Panc1 (cell line): ENCODE measurements at places on chromosomes 4 and X.

DNA sequence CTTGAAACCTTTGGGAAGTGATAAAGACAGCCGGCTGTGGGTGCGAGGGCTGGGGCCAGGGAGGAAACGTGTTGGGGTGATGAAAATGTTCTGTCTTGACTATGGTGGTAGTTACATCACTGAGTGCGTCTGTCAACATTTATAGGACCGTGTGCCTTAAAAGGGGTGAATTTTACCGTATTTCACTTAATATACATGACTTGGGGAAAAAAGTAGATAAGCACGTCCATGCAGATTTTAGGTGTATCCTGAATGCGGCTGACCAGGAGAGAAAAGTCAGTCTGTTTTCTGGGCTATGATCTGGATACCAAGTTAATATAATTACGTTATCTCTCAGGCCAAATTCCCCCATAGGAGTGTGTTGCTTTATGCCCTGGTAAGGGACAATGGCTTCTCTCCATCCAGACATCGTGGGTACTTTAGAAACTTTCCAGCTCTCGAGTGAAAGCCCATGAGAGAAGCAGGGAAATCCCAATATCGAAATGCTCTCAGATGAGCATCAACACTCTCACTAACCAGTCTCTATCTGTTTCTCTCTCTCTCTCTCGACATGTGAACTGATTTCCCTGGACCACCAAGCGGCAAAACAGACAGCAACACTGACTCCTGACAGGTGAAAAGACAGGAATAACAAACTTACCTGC lies 71.5 kb downstream of the IRF2 start:
- no peak for DNase-seq

DNA sequence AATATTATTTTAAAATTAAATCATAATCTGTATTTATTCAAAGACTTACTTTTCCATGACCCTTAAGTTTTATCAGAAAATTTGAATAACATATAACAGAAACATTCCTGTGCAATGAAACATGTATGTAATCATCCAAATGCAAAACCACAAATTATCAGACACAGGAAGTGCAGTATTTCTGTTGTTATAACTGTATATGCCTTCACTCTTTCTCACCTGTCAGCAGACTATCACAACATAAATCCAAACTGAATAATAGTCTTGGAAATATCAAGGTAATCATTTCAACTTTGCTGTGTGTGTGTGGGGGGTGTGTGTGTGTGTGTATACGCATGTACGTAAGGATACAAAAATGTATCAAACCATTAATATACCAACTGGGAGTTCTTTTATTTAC lies 285.9 kb downstream of the SLC7A11 start:
- no peak for DNase-seq

DNA sequence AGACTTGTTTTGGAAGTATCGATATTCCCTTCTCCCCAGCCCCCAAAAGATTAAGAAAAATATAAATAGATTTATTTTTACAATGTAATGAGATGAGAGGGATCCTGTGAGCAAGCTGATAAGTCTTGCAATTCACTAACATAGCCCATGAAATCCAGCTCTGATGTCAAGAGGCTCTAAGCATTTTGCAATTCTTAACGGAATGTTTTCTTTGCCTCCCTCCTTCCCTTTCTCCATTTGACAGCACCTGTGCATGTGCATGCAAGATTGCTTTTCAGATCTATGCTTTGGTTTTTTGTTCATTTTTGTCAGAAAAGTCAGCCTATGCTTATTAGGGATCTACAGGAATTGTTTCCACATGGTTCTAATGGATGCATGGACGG lies 169.9 kb downstream of the SLIT2 start:
- DNase-seq, result no peak

DNA sequence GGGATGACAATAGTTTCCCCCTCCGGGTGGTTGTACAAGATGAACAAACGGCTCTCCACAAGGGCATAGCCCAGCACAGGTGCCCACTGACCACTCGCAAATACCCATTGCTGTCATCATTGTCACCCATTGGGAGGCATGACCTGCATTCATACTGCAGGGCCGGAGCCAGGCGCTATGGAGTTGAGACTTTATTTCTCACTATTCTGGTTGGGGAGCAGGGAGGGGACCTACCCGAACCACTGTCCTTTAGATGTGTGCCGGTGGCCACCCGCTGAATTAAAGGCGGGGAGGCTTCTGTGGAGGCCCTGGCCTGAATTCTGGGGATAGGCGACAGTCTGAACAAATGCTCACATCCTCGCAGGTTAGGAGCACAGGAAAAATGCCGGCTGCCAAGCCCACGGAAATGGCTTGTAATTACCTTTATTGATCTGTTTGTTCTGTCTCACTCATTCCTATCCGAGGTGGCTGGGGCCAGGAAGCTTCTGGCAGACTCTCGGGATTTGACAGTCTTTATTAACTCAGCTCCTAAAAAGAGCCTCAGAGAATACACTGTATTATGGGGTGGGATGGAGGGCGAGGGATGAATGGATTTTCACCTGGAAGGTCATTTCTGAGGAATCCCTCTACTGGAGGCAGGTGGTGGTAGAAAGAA lies 125.1 kb upstream of the PSAPL1 start:
- no peak for DNase-seq

- no peak for DNase-seq
Observed at GRCh38 chrX:12868747-12869146, 1.9 kb downstream of the TLR7 start.

DNA sequence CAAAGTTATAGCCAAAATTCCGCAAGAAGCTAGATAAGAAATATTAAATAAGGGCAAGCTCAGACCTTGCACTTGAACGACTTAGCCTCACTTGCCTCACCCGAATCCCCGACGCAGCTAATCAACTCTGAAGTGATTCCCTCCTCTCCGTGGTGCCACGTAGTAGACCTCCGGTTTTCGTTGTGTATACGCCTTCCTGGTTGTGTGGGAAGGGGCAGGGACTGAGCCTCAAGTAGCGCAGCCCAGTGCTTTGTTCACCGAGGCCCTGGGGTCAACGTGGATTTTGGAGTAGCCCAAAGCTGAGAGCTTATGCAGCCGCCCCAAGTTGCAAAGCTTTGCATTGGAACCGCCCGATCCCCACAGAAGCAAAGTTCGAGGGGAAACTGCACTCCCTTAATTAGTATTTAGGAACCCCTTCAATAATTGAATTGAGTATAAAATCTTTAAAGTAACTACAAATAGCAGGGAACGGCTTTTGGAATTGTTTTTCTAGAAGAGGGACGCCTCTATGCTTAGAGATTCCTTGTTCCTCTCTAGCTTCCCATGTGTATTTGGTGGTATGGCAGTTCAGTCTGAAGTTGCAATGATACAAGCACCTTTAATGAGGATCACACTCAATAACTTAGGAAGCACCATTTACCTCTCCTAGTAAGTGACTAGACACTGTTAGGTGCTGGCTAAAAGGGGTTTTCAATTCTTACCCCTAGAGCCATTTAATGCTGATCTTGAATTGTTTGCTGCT lies 55.7 kb downstream of the LINC00632 start:
- no peak for DNase-seq

DNA sequence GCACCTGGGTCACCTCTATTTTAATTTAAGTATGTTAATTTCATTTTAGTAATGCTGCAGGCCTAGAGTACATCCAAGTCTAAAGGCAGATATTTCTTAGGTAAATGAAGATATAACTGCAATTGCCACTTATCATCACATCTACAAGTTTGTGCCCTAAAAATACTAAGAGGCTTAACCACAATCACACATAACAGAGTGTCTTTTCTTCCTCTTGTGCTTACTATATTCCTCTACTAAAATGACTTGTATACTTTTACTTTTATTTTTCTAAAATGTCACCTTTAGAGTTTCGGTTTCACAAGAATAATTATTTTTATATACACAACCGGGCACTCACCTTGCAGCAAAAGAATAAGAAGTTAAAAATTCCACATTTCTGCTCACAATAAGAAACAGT lies 77.9 kb downstream of the EFHC2 start:
- no peak for DNase-seq

DNA sequence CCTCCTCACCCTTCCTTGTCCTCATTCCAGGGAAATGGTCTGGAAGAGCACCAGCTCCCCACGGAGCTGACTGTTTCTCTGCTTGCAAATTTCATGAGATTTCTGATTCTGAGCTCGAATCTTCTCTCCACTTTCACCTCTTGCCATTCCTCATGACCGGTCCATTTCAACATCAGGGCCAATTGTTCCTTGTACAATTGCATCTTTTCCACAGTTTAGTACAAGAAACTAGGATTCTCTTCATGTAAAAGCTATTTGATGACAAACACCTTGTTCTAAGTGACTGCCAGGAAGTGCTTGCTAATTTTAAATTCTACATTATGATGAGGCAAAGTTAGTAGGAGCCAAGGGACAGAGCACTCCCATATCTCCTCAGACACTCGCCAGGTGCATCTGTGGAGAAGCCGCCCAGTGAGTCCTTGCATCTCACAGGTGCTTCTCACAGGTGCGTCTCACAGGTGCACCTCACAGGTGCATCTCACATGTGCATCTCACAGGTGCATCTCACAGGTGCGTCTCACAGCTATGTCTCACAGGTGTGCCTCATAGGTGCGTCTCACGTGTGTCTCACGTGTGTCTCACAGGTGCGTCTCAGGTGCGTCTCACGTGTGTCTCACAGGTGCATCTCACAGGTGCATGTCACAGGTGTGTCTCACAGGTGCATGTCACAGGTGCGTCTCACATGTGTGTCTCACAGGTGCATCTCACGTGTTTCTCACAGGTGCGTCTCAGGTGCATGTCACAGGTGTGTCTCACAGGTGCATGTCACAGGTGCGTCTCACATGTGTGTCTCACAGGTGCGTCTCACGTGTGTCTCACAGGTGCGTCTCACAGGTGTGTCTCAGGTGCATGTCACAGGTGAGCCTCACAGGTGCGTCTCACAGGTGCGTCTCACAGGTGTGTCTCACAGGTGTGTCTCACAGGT lies 3.0 kb upstream of the PDE6B start:
- no peak for DNase-seq

GRCh38 chr4:153119626-153120025 lies 84.6 kb upstream of the TRIM2 start:
- no peak for DNase-seq

- no peak for DNase-seq
Observed at GRCh38 chrX:97846228-97846627, 962.5 kb downstream of the RPA4 start.

- DNase-seq, result no peak
Observed at GRCh38 chr4:141643557-141643956, 7.2 kb downstream of the IL15 start.

DNA sequence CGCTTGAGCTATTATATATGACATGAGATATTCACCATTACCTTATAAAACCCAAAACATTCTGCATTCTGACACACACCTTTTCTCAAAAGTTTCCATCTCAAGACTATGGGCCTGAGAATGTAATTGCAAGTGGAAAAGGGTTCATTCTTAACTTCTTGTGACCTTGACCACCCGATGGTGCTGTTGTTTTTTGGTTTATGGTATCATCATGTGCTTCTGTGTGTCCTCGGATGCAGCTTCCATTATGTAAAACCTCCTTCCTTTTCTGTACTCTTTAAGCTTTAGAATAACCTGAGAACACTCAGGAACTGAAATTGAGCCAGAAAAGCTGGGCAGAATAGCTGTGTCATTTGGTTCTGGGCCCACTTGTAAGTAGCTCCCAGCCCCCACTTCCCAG lies 16.2 kb upstream of the PUDP start:
- DNase-seq, result no peak

- no peak for DNase-seq
Observed at GRCh38 chr4:189765736-189766135, 174.9 kb upstream of the FRG1 start.

DNA sequence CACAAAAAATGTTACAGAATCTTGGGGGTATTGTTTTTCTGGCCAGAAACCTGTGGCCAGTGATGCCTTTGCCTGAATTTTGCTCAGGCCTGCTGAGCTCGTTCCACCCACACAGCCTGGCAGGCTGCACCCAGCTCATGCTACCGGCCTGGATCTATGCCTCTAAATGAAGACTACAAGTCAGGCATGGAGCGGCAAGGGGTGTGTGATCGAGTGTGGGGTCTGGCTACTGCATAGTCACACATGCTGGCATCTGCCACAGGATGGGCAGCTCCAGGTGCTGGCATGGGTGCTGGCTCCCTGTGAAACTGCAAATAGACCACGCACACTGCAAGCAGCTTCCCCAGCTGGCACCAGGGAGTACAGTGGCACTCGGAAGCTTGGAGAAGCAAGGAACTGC lies 323.1 kb upstream of the POU3F4 start:
- no peak for DNase-seq

DNA sequence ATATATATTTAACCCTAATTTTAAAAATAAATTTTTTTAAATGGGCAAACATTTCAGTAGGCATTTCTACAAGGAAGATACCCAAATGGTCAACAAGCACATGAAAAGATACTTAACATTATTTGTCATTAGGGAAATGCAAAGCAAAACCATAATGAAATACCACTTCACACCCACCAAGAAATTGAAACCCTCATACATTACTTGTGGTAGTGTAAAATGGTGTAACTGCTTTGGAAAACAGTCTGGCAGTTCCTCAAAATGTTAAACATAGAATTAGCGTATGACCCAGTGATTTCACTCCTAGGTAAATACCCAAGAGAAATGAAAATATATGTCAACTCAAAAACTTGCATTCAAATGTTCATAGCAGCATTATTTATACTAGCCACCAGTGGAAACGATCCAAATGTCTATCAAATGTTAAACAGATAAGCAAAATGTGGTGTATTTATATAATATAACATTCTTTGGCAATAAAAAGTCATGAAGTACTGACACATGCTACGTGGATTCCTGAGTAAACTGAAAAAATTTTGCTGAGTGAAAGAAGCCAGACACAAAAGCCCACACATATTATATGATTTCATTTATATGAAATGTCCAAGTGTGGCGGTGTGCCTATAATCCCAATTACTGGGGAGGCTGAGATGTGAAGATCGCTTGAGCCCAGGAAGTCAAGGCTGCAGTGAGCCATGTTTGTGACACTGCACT lies 16.6 kb downstream of the TRIM2 start:
- DNase-seq, result no peak

GRCh38 chr4:147958057-147958456 lies 226.2 kb downstream of the ARHGAP10 start:
- DNase-seq, result no peak

DNA sequence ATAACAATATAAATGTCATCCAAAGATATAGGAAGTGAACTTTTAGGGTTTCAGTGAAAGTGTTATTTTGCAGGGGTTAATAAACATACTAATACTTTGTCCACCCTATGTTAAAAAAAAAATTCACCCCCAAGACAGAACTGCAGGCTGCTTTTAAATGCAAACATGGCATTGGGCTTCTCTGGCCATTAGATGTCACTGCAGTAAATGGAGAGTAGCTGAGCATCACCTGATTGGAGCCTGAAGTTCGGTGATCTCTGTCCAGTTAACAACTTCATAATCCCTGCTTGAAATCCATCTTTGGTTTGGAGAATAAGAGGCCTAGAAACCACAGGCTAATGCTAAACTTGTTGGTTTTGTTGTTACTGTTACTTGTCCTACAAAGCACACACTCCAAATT lies 18.7 kb downstream of the SLC25A43 start:
- no peak for DNase-seq
